ENCODE measurements at places on chromosomes 12 and 14.

- no peak for DNase-seq
Observed at GRCh38 chr12:96448300-96448699, 41.1 kb upstream of the CFAP54 start.

GRCh38 chr14:98288825-98289224 is 983.2 kb downstream of the BCL11B start:
- DNase-seq = no peak

DNA sequence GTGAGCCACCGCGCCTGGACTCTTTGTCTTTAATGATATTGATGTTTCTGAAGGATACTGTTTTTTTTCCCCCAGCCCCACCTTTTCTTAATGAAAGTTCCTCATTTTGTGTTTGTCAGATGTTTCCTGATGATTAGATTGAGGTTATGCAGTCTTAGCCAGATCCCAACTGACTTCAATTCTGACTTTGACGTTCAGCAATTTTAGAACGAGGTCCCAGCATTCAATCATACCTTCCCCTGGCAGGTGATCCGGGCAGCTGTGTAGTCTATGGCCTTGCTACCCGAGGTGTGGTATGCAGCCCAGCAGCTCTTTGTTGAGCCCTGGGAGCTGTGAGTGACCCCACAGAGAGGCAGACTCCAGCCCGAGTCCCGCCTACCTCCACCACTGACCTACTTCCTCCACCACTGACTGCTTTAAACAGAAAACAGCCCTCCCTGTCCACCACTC is 82.7 kb downstream of the LGMN start:
- no peak for DNase-seq

DNA sequence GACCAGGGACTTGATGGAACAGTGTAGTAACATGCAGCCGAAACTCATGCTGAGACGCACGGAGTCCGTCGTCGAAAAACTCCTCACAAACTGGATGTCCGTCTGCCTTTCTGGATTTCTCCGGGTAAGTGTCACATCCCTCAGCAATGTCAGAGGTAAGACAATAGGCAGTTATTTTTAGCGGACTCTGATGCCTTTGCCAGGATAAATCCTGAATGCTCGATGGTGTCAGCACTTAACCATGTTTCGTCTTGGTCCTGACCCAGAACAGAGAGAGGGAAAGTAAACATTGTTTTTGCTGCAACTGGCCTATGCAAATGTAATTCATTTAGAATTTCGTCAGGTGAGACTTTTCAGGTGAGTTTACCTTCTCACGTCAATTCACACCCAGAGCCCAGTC is 112.3 kb downstream of the PLXNC1 start:
- DNase-seq = no peak

GRCh38 chr12:106584104-106585064 is 1.6 kb downstream of the RFX4 start:
- no peak for DNase-seq

DNA sequence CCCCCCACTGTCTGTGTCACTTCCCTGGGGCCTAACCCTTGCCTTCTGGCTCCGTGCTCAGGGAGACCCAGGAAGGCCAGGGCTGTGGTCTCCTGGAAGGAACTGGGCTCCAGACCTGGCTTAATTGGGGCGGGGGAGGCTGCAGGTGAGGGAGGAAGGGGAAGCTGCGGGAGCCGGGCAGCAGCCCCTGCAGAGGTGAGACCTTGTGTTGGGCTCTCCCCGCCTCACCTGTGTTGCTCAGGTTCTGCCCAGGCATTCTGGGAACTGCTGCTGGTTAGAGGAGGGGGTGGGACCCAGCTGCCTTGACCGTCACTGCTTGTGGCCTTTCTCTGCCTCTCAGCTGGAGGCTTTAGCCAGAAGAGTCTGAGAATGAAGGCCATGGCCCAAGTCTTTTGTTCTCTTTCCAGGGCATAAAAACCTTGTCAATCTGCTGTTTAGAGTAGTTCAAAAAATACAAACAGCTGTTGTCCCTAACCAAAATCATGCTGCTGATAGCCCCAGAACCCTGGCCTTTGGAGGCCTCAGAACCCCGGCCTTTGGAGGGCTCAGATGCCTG is 247.6 kb downstream of the CHST11 start:
- no peak for DNase-seq

- DNase-seq = no peak
Observed at GRCh38 chr12:57241402-57242310, 9.3 kb downstream of the STAC3 start.

- DNase-seq = no peak
Observed at GRCh38 chr12:124621296-124621660, 53.9 kb upstream of the NCOR2 start.

DNA sequence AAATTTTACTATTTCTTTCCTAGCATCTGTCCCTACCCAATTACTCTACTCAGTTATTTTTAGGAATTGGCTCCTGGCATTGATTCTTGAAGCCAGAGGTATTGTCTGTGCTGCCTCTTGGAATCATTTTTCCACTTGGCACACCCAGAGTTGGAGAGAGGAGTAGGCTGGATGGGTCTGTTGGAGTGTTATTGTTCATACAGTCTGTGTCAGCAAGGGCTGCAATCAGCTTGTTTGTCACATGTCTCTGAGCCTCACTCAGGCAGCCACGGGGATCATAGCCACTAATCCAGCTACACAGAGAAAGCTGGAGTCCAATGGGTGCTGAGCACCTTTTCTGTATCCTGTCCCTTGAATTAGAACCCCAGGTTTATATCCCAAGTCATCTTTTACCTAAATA is 176.0 kb upstream of the DYRK2 start:
- DNase-seq = no peak

GRCh38 chr12:87163122-87163521 is 866.1 kb downstream of the C12orf50 start:
- DNase-seq = no peak

GRCh38 chr12:127803545-127803944 is 463.4 kb upstream of the TMEM132C start:
- DNase-seq = no peak

DNA sequence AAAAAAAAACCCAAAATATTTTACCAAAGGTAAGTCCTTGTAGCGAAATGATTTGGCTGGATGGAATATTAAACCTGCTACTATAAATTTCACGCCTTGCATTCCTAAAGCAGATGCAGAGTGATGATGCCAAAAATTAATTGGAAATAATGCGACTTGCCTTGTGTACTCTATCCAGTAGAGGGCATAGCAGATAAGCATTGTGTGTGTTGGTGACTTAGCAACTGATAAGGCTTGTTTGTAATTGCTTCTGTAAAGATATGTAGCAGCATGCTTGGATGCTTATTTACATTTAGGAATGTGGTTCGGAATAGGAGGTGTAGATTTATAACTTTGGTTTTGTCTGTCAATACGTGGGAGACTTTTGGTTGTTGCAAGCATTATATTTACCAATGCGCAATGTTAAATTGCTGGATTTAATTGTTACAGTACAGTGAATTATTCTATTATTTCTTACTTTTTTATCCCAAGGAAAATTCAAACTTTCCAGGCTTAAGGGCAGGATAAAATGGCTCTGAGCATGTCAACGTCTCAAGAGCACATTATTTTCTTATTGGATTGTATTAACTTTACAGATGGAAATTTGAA is 80.5 kb downstream of the TMEM260 start:
- DNase-seq = no peak

- DNase-seq = no peak
Observed at GRCh38 chr14:38500125-38500524, 244.2 kb upstream of the CLEC14A start.
